ENCODE measurements at places on chromosomes 6 and 20.

DNA sequence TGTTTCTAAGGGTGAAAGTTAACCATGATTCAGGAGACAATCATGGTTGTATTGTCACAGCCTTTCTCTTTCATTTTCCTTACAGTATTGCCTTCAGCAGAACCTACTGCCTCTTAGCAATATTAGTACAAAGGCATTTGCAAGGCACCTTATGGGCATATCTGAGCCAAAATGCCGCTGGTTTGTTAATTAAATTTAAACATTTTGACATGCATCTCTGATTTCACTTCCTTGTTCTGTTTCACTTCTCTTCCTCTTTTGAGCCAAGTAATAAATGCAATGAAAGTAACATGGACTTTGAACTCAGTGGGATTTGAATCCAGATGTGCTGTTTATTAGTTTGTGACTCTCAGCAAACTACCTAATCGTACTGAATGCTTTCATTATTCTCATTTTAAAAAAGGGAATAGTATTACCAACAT is 467.4 kb upstream of the CITED2 start:
- DNase-seq: no peak

DNA sequence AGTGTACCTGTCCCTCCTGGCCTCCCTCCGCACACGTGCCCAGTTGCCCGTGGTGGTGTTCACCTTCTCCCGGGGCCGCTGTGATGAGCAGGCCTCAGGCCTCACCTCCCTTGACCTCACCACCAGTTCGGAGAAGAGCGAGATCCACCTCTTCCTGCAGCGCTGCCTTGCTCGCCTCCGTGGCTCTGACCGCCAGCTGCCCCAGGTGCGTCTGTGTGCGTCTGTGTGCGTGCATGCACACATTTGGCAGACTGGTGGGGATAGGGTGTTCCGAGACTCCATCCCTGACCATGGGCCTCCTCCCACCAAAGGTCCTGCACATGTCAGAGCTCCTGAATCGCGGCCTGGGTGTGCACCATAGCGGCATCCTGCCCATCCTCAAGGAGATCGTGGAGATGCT is 4.9 kb downstream of the SKIC2 start:
- DNase-seq: no peak

DNA sequence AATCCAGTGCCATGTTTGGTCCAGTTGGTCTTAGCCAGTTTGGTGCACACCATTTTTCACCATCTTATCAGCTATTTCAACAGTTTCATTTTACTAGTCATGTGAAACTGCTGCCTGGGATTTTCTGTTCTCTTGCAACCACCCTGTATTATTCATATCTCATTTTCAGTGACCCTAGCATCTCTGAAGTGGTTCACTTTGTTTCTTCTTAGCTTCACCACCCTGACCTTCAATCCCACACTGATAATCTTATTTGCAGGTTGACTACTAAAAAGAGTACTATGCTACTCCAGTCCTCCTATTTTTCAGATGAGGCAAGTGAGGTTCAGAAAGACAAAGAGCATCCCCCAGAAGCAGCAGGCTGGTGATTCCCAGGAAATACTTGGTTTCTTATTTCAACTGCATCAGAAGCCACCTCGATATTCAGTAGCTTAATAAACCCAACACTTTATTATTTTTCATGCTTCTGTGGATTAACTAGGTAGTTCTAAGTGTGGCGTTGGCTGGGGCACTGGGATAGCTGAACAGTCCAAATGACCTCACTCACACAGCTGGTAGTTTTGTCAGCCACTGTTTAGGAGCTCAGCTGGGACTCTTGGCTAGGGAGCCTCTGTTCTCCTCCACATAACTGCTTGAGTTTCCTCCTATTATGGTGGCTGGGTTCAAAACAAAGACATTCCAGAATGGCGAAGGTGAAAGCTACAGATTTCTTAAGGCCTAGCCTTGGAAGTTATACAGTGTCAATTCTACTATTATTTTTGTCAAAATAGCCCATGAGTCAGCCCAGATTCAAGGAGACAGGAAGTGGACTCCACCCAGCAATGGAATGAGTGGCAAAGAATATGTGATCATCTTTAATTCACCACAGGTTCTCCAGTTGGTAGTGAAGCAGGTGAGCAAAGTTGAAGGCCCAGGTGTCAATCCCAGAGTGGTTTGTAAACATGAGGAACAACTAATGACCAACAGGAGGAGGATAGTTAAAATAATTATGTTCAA is 40.6 kb downstream of the BPIFB4 start:
- DNase-seq: no peak

DNA sequence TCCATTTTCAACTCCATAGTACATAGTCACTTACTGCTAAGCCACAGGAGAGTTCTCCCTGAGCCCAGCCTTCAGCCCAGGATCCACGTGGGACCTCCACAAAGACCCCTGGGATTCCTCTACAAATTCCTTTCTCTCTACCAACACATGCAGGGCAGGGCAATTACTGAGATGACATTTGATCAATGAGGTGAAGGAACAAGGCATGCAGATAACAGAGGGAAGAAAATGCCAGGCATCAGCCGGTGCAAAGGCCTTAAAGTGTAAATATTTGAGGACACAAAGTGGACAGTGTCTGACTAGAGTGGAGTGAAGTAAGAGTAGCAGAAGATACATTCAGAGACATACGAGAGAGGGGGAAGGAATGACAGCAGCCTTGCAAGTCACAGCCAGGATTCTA is 70.2 kb downstream of the HS3ST5 start:
- no peak for DNase-seq

DNA sequence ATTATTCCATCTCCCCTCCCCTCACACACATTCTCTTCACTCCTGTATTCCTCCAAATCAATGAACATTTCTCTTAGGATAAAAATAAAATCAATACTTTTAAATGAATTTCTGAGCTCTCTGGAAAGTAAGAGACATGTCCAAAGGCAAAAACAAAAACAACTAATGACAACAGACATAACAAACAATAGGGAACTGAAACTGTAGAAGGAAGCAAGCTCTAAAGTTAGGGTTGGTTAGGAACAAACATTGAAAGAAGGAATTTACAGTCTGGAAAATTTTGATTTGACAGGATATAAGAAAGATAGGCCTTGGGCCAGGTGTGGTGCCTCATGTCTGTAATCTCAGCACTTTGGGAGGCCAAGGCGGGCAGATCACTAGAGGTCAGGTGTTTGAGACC is 17.5 kb upstream of the MYCT1 start:
- DNase-seq: no peak

DNA sequence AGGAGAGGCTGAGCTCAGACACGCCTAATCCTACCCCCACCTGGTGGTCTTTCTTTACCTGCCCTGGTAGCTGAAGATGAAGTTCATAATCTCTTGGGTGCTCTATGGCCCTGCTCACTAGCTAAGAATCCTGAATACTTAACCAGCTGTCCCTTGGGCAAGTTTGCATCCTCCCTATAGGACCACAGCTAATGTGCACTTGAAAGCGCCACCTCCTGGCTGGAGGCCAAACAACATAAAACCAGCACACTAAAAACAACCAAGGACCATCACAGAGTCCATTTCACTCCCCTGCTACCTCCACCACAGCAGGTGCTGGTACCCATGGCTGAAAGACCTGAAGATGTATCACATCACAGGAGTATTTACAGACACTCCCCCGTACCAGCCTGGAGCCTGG is 155.5 kb upstream of the SLC24A3 start:
- no peak for DNase-seq

DNA sequence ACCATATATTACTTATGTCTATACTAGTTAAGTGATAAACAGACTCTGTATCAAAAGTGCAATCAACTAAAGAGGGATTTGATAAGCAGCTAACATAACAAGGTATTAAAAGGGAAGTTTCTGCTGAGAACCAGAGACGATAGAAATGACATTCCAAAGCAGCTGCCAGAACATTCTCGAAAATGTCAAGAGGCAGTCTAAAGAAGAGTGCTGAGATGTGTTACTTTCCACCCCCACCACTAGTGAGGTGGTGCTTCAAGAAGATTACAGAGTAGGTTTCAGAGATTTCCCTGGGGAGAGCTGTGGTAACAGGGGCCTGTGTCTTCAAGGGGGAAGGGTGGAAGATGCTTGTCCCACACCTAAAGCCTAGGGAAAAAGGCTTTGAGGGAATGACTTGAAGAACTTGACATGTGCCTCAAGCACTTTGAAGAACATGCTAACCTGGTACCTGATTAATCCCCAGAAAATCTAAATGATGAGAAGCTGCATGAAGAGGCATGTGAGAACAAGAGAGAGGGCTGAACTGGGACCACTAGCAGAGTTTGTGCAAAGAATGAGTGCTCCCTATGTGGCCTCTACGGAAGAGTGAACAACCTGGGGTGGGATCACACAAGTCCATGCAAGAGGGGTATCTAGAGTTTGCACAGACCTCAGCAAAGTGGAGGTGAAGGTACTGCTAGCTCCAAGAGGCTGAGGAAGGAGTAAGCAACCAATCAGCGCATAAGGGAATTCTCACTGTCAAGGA is 5.0 kb downstream of the FAM184A start:
- DNase-seq: no peak

DNA sequence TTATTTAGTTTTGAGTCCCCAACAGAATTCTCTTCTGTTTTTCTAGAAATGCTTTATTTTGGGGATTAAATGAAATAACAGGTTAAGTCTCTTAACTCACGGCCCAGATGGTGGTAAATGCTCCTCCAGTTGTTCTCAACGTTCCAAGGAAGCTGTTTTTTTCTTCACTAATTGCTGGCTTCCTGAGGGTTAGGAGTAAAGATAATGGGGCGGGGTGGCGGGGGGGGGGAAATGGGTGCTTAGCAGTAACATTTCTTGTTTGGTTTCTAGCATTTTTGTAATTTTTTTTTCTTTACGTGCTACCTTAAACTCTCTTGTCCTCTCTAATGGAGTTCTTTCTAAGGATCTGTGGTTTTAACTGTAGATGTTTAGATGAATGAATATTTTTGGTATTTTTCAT is 2.2 kb downstream of the SRSF3 start:
- no peak for DNase-seq

DNA sequence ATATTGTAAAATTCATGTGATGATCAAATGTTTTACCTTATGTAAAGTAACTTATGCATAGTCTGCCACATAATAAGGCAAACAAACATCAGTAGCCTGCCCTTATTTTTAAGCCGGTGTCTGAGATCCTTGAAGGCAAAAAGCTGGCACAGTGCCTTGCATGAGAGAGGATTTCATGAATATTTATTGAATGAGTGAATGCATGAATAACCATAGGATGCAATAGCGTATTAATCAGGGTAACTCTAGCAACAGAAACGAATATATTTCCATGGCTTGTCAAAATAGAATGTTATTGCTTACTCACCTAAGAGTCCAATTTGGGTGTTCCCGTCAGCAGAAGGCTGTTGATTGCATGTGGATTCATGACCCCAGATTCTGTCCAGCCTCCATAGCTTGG is 34.9 kb downstream of the BTBD3 start:
- no peak for DNase-seq

GRCh38 chr20:16111852-16112412 is 461.3 kb downstream of the KIF16B start:
- no peak for DNase-seq

DNA sequence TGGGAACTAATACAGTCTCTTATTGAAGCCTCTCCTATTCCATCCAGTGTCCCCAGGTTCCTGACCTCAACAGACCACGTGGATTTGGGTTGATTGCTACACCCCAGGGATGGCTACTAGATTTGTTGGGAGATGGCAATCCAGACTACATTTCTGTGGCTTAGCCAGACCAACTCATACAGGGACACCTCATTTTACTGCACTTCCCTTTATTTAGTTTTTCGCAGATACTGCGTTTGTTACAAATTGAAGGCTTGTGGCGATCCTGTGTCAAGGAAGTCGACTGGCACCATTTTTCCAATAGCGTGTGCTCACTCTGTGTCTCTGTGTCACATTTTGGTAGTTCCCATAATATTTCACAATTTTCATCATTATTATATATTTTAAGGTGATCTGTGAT is 10.3 kb upstream of the MTRF1L start:
- no peak for DNase-seq

- no peak for DNase-seq
These were observed 78.1 kb downstream of the UNC5CL start for GRCh38 chr6:40960742-40961430.

GRCh38 chr6:163963205-163964120 is 548.9 kb downstream of the QKI start:
- DNase-seq: no peak

DNA sequence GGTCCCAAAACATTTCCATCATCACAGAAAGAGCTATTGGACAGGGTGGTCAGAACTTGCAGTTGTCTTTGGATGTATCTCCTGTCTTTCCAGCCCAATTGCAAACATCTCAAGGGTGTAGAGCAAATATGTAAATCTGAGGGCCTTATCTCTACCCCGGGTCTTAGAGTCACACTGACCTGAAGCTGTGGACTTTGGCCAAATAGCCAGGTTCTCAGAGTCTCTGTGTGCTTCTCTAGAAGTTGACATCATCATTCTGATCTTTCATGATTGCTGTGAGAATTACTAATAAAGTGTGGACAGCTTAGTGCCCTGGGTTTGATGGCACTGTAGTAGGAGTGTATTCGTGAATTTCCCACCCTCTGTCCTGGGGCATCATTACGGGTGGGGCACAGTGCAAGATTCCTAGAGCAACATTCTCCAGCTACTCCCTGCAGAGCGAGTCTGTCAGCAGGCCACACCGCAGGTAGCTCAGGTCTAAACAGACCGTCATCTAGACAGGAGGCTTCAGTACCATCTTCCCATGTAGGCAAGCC is 71.1 kb downstream of the SLC24A3 start:
- no peak for DNase-seq

GRCh38 chr6:159118924-159119323 is 50.3 kb upstream of the FNDC1 start:
- DNase-seq: no peak

GRCh38 chr20:55882910-55883309 is 122.4 kb downstream of the CBLN4 start:
- DNase-seq: no peak

- DNase-seq: no peak
These were observed 1666.3 kb downstream of the HACE1 start for GRCh38 chr6:103193413-103193812.

DNA sequence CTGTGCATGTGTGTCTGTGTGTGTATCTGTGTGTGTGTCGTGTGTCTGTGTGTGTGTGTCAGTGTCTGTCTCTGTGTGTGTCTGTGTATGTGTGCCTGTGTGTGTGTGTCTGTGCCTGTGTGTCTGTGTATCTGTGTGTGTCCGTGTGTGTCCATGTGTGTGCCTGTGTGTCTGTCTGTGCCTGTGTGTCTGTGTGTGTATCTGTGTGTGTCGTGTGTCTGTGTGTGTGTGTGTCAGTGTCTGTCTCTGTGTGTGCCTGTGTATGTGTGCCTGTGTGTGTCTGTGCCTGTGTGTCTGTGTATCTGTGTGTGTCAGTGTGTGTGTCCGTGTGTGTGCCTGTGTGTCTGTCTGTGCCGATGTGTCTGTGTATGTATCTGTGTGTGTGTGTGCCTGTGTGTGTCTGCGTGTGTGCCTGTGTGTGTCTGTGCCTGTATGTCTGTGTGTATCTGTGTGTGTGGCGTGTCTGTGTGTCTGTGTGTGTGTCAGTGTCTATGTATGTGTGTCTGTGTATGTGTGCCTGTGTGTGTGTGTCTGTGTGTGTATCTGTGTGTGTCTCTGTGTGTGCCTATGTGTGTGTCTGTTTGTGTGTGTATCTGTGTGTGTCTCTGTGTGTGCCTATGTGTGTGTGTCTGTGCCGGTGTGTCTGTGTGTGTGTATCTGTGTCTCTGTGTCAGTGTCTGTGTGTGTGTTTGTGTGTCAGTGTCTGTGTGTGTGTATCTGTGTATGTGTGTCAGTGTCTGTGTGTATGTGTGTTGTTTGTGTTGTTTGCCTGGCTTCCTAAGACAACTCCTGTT is 11.6 kb downstream of the SNPH start:
- DNase-seq: no peak

- DNase-seq: no peak
These were observed 1297.5 kb upstream of the CITED2 start for GRCh38 chr6:140671926-140672325.

GRCh38 chr20:47998736-47999135 is 213.5 kb upstream of the SULF2 start:
- no peak for DNase-seq

- DNase-seq: no peak
These were observed 78.8 kb upstream of the DEFB112 start for GRCh38 chr6:50128420-50129005.

All from right lung (tissue), 10 donors.